Stimulated activated CD8-positive, alpha-beta memory T cell treated with anti-CD3 and anti-CD28 coated beads, Interleukin-4, amount 100 ng/mL, for 4 hours (primary cell): ENCODE measurements at places on chromosomes 3 and 15.

GRCh38 chr3:138796761-138797160 is 38.0 kb downstream of the PIK3CB start:
- DNase-seq = no peak

- DNase-seq = no peak
These were observed 174.0 kb downstream of the THRB start for GRCh38 chr3:24320601-24321000.

DNA sequence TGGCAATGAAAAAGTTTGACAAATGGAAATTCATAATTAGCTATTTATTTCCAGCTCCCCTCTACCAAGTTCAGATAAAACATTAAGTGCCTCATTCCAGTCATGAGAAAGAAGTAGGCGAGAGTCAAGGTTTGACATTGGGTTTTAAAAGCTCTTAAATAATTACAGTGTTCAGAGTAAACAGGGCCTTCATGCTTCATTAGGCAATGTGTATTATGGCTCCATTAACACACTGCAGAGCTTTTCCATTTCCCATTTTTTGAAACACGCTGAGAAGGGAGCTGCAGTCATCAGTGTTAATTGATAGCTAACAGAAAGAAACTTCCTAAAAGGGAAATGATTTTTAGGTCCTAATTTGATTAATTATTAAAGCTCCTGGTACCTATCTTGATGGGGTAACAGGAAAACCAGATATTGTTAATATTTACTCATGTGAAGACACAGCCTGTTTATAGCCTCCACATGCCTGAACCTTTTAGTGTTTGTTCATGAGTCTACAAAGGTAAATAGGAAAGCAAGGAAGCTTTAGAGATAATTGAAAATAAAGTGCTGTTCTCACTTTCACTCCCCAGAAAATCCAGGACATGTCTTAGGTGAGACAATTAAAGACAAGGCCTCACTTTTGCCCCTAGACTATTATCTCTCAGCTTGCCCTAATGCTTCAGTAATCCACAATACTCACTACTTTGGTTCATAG is 28.7 kb downstream of the SST start:
- no peak for DNase-seq

- no peak for DNase-seq
These were observed 8.0 kb upstream of the PXK start for GRCh38 chr3:58324391-58325390.

- no peak for DNase-seq
These were observed 3.3 kb upstream of the UBL7 start for GRCh38 chr15:74464216-74464615.

GRCh38 chr15:70410371-70410985 is 312.8 kb upstream of the TLE3 start:
- DNase-seq = no peak

DNA sequence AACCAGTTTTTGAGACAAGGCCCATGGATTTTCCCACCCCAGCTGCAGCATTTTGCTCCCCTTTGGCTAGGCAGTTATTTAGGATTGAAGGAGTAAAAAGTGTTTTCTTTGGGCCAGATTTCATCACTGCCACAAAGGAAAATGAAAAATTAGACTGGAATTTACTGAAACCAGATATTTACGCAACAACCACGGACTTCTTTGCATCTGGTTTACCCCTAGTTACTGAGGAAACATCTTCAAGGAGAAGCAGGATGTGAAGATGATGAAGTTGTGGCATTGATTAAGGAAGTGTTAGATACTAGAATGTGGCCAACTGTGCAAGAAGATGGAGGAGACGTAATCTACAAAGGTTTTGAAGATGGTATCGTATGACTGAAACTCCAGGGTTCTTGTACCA is 165.2 kb upstream of the MYRIP start:
- no peak for DNase-seq
